Right atrium auricular region (tissue), 2 donors: ENCODE measurements at places on chromosomes 1 and 21. TPM values are rescaled to one million over a fixed set of nuclear protein-coding genes. Genes with fewer than 3 reads are reported as not detected.

The S100A14 gene
- total RNA-seq: 2.4 TPM

The EPS8L3 gene
- not detected for total RNA-seq

The TRIM58 gene
- total RNA-seq: 8.6 TPM

The VWA5B1 gene
- 0.43 TPM for total RNA-seq

The NGF gene
- 5.1 TPM for total RNA-seq

The FAM20B gene
- total RNA-seq: 37.8 TPM

The LYPD8 gene
- total RNA-seq: not detected

The XCL1 gene
- total RNA-seq: not detected

The AADACL4 gene
- total RNA-seq: not detected

The GJB3 gene
- total RNA-seq: not detected

The FMO2 gene
- total RNA-seq: 66.6 TPM

The KIAA1614 gene
- total RNA-seq: 9.1 TPM

The PLPPR5 gene
- total RNA-seq: not detected

The CHI3L1 gene
- total RNA-seq: 9.4 TPM

The TNFRSF4 gene
- 0.79 TPM for total RNA-seq

The RHEX gene
- not detected for total RNA-seq

The PTAFR gene
- total RNA-seq: 1.3 TPM
